ENCODE measurements at places on chromosomes 11 and 22.

GRCh38 chr11:26830218-26830617 is 108.4 kb upstream of the SLC5A12 start:
- DNase-seq: no peak

GRCh38 chr11:66493130-66493529 is 12.9 kb downstream of the DPP3 start:
- DNase-seq: no peak

GRCh38 chr11:35347921-35348331 is 71.4 kb downstream of the SLC1A2 start:
- peak; percentile 75 for DNase-seq

DNA sequence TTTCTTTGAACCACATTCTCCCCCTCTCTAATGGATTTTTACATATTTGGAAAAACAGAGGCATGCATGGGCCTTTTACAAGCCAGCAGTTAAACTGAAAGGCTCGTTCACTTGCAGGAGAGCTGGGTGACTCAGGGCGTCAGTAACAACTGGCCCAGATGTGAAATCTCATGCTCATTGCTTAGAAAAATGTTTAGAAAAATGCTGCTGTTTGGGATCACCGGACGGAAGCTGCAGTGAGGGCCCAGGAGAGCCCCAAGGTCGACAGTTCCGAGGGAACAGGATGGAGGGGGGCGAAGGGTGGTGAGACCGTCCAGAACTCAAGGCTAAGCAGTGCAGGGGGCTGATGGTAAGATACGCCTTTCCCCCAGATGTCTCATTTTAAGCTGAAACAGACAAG is 41.7 kb upstream of the SMTN start:
- DNase-seq: peak; percentile 23

DNA sequence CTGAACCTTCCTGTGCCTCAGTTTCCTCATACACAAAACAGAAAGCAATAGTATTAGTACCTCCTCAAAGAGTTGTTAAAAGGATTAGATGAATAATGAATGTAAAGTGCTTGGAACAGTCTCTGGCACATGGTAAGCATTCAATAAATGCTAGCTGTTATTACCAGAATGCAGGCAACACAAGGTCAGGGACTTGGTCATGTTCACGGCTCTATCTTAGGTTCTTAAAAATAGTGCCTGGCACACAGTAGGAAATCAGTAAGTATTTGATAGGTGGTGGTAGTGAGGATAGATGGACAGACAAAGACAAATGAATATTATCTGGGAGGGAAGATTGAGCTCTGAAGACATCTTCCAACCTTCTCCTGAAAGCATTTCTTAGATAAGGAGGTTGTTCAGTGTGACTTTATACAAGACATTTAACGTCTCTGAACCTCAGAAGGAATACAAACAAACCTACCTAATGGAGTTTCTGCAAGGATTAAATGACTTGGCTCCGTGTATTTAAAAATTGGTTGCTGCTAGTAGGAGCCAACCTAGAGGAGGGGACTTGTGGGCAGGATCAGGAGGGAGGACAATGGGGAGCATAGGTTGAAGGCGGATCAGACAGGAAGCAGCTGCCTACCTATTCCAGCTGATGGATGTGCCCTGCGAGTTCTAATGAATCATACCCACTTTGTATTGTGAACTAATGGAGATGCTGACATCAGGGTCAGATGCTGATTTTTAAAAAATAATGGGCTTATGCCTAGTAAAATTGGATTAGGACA is 94.1 kb downstream of the DBX1 start:
- no peak for DNase-seq

DNA sequence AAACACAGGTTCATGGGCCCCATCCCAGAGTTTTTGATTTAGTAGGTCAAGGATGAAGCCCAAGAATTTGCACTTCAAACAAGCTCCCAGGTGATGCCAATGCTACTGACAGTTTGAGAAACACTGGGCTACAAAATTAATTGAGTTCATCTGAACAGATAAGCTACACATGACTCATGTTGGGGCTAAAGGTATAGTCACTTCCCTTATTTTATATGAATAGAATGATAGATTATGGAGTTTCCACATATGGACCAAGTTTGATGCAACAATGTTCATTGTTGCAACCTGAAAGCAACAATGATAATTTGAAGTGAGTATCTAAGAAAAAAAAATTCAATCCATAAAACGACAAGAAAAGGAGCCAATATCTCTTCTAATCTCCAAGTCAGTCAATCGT is 54.9 kb downstream of the SOX6 start:
- DNase-seq: no peak

DNA sequence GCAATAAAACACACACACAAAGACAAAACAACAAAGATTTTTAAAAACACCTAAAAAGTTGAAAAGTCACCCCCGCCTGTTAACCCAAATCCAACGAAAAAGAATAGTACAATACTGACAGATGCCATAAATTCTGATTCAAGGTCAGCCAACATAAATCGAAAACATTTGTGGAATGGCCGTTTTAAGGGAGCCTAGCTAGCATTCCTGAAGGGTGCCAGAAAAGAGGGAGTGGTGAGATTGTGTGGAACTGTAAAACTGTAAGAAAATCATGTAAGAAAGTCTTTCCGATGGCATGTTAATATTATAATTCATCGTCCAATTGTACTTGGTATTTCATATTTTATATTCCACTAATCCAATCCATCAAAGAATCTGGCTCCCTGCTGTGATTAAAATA is 75.1 kb downstream of the RAB38 start:
- no peak for DNase-seq

GRCh38 chr11:117898059-117898458 is 21.6 kb upstream of the FXYD6 start:
- no peak for DNase-seq

DNA sequence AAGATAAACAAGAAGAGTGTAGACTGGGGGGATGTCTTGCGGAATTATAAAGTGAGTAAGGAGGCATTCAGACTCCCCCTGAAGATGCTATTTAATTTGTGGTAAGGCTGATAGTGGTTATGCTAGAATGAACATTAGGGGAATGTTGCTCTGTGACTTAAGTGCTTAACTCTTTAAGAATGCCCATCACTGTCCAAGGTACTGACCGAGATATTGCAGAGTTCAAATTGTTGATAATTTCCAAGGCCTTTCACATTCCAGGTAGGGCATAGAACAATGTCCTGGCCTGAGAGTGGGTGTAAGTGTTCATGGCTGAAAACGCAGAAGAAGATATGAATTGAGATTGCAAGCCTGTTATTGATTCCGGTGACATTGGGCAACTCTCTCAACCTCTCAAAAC is 90.3 kb upstream of the SEZ6L start:
- no peak for DNase-seq

DNA sequence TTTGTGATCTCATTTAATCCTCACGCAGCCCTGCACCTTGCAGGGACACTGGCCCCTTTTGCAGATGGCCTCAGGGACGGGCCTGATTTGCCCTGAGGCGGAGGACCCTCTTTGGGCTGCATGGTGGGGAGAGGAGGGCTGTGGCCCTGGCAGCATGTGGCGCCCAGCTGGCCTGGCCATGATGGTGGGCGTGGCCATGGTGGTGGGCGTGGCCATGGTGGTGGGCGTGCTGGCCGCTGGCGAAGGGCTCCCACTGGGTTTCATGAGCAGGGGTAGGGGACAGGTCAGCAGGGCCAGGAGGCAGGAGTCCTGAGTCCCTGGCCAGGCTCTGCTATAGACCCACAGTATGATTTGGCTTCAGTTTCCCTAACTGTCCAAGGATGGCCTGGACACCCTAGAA is 13.1 kb downstream of the WNT11 start:
- DNase-seq: no peak
